Activated naive CD8-positive, alpha-beta T cell treated with anti-CD3 and anti-CD28 coated beads for 36 hours (primary cell): ENCODE measurements at places on chromosomes 1 and 21.

- H3K4me1 ChIP-seq = peaks cover 56% of the 10 kb centered on the region
- H3K36me3 ChIP-seq = peaks cover 18% of the 10 kb centered on the region
- H3K27me3 ChIP-seq = no peaks in the 10 kb centered on the region
- peak; percentile 32 for DNase-seq
- peak overlapping the region; percentile 96 for H3K4me3 ChIP-seq
These were observed 1.4 kb downstream of the TRAPPC10 start for GRCh38 chr21:44013380-44014088.

- H3K4me1 ChIP-seq = no peaks in the 10 kb centered on the region
- no peak overlapping the region for H3K27ac ChIP-seq
- no peak for DNase-seq
- no peak overlapping the region for H3K4me3 ChIP-seq
These were observed 191.3 kb downstream of the CACNA1E start for GRCh38 chr1:181674617-181675016.

GRCh38 chr1:17248781-17249180, at the start of gene PADI3:
Gene PADI3 (plus strand): TSS chr1:17249098. CDS start chr1:17249138, 40 bp downstream.
- H3K27me3 ChIP-seq = peaks cover 11% of the 10 kb centered on the region
- no peak within 1 kb of the TSS for H3K4me3 ChIP-seq
- H3K27ac ChIP-seq = no peak within 1 kb of the TSS
- DNase-seq = no peak
- no peaks in the 10 kb centered on the region for H3K36me3 ChIP-seq

- DNase-seq = no peak
- H3K27ac ChIP-seq = no peak overlapping the region
- no peaks in the 10 kb centered on the region for H3K4me1 ChIP-seq
- H3K4me3 ChIP-seq = no peak overlapping the region
- H3K27me3 ChIP-seq = peaks cover 5% of the 10 kb centered on the region
These were observed 71.4 kb upstream of the KCNJ6 start for GRCh38 chr21:37987668-37988067.

DNA sequence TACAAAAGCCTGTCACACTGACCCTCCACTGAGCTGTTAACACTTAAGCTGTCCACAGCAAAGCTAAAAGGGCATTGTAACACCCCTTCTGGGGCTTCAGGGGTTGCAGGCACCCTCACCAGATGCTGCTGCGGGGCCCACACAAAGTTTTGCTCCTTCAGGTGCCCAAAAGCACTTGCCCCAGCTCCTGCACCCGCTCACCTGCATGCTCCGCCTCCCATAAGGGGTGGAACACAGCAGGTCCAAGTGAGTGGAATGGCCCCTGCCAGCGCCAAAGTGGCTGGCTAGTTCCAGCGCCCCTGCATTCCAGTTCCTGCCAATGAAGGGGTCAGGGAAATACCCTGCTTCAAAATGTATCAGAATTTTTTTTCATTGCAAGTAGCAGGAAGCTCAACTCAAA, 7.3 kb upstream of the RBP7 start:
- H3K27me3 ChIP-seq = peaks cover 2% of the 10 kb centered on the region
- no peak overlapping the region for H3K4me3 ChIP-seq
- no peaks in the 10 kb centered on the region for H3K4me1 ChIP-seq
- no peaks in the 10 kb centered on the region for H3K36me3 ChIP-seq
- H3K27ac ChIP-seq = no peak overlapping the region

- peaks cover 8% of the 10 kb centered on the region for H3K27me3 ChIP-seq
- peaks cover 3% of the 10 kb centered on the region for H3K36me3 ChIP-seq
- peaks cover 29% of the 10 kb centered on the region for H3K4me1 ChIP-seq
- H3K27ac ChIP-seq = no peak overlapping the region
- no peak for DNase-seq
- H3K4me3 ChIP-seq = no peak overlapping the region
These were observed 46.3 kb upstream of the TARBP1 start for GRCh38 chr1:234525099-234525799.

DNA sequence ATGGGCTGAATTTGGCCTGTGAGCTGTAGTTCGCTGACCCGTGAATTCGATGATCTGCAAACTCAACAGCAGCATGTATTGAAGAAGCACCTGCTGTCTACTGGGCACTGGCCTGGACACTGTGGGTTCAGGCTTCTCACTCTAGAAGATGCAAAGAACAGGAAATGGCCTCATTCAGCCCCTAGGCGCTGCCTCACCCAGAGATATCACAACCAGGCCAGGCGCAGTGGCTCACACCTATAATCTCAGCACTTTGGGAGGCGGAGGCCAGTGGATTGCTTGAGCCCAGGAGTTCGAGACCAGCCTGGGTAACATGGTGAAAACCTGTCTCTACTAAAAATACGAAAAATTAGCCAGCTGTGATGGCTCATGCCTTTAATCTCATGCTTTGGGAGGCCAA, 23.6 kb downstream of the MFAP2 start:
- H3K36me3 ChIP-seq = no peaks in the 10 kb centered on the region
- no peaks in the 10 kb centered on the region for H3K27me3 ChIP-seq
- H3K27ac ChIP-seq = no peak overlapping the region
- no peak overlapping the region for H3K4me3 ChIP-seq
